ENCODE measurements at places on chromosomes 6 and 20.

GRCh38 chr6:7087491-7087979, 20.2 kb upstream of the RREB1 start:
- DNase-seq: no peak

- DNase-seq: peak; percentile 44
Observed at GRCh38 chr20:33684533-33685327, 1.5 kb downstream of the E2F1 start.

DNA sequence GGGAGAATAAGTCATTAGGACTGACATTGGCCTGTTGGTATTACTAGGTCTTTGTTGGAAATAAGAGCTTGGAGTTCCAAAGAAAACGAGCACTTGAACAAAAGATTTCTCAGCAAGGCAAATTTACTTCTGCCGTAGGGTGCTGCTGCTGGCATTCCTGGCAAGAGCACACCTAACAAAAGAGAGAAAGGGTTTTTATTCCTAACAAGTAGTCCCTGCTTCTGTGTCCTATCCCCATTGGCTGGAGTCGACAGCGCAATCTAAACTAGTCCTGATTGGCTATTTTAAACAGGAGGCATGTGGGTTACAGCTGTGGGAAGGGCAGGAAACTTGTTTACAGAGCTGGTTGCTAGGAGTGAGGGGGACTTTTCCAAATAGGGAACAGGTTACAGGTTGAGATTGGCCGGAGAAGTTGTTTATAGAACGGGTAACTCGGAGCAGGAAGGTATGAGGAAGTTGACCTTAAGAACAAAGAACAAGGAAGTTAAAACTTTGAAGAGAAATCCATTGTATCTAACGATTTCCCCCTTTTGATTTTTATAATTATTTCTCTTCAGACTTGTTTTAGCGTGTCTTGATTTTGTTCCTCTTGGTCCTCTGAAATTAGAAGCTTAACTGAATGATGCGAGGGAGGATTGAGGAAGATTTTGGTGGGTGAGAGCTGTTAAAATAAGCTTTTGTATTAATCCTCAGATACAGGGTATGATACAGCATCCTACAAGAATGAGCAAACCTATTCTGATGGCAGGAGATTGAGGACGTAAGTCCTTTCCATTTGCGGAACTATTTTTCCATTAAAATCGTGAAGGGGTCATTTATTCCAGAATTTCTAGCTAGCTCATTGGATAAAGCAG, 3.4 kb upstream of the ZNFX1 start:
- no peak for DNase-seq

- no peak for DNase-seq
Observed at GRCh38 chr6:96856856-96857255, 19.6 kb upstream of the GPR63 start.

GRCh38 chr6:28203201-28203600, 21.9 kb upstream of the ZSCAN9 start:
- DNase-seq: no peak

DNA sequence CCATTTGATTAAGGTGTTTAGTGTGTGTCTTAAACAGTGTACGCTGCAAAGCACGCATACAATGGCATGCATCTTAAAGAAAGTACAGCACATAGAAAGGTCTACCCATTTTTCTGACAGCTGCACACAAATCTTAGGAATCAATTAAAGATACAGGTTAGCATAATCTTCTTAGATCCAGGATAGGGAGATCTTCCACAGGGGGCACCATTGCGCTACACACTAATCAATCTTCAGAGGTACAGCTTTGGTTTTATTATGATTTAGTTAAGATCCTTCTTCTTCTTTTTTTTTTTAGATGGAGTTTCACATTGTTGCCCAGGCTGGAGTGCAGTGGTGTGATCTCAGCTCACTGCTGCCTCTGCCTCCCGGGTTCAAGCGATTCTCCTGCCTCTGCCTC, 63.7 kb upstream of the BEND3 start:
- DNase-seq: no peak
